ENCODE measurements at places on chromosomes 7 and 10.
A peak's percentile ranks its signal among the peaks of the same experiment; 100 is the strongest.

- H3K27me3 ChIP-seq, result no peaks in the 10 kb centered on the region
- no peaks in the 10 kb centered on the region for H3K4me1 ChIP-seq
- no peak overlapping the region for H3K4me3 ChIP-seq
- no peak for DNase-seq
- H3K36me3 ChIP-seq, result no peaks in the 10 kb centered on the region
- H3K27ac ChIP-seq, result no peak overlapping the region
Measured at GRCh38 chr10:52566471-52567246, 205.9 kb downstream of the MBL2 start.

GRCh38 chr7:29412912-29413311 is 150.7 kb upstream of the PRR15 start:
- no peaks in the 10 kb centered on the region for H3K36me3 ChIP-seq
- no peak for DNase-seq
- no peak overlapping the region for H3K27ac ChIP-seq
- H3K4me3 ChIP-seq, result no peak overlapping the region
- H3K4me1 ChIP-seq, result no peaks in the 10 kb centered on the region

- no peaks in the 10 kb centered on the region for H3K27me3 ChIP-seq
- DNase-seq, result no peak
- no peaks in the 10 kb centered on the region for H3K4me1 ChIP-seq
- H3K4me3 ChIP-seq, result no peak overlapping the region
- peak overlapping the region; percentile 43 for H3K27ac ChIP-seq
- peaks cover 65% of the 10 kb centered on the region for H3K36me3 ChIP-seq
Measured at GRCh38 chr10:17712717-17713471, 39.1 kb upstream of the TMEM236 start.

- no peaks in the 10 kb centered on the region for H3K27me3 ChIP-seq
- H3K36me3 ChIP-seq, result no peaks in the 10 kb centered on the region
- no peak overlapping the region for H3K27ac ChIP-seq
- H3K4me1 ChIP-seq, result peaks cover 19% of the 10 kb centered on the region
- DNase-seq, result no peak
- H3K4me3 ChIP-seq, result no peak overlapping the region
Measured at GRCh38 chr10:25064401-25064800, 48.0 kb downstream of the THNSL1 start.

DNA sequence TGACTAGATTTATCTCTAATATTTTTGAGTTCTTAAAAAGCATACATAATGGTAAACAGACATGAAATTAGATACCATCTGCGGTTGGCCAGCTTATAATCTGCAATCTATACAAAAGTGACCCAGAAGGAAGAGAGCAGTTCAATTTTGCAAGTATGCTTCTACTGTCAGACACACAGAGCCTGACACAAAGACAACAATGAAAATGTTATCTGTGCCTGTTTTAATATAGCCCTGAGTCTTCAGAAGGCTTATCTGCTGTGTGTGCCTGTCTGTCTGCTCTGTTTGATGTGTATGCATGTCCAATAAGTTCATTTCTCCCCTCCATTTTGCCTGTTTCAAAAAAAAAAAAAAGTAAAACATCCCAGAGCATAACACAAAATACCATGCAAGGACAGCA is 73.3 kb upstream of the FHIP2A start:
- peaks cover 3% of the 10 kb centered on the region for H3K4me1 ChIP-seq
- no peak overlapping the region for H3K27ac ChIP-seq
- H3K4me3 ChIP-seq, result no peak overlapping the region
- H3K36me3 ChIP-seq, result no peaks in the 10 kb centered on the region
- H3K27me3 ChIP-seq, result peaks cover 16% of the 10 kb centered on the region

GRCh38 chr10:103991393-103992128 is 24.6 kb downstream of the SLK start:
- H3K27ac ChIP-seq, result no peak overlapping the region
- DNase-seq, result no peak
- H3K36me3 ChIP-seq, result peaks cover 14% of the 10 kb centered on the region
- H3K4me3 ChIP-seq, result no peak overlapping the region

DNA sequence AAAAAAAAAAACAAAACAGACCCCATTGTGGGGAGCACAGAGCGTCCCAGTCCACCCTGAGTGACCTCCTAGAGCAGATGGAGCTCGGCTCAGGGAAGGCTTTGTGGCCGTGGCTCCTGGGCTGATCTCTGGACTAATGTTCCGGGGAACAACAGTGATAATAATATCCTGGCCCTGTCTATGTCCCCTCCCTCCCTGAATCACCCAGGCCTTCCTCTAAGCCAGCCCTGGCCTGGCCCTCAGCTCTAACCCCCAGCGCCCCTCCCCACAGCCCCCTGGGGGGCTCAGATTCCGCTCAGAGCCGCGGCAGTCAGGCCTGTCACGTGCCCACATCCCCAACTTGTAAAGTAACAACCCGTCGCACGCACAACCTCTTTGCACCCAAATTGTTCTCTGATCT is 48.3 kb downstream of the MICALL2 start:
- no peak overlapping the region for H3K27ac ChIP-seq
- peaks cover 7% of the 10 kb centered on the region for H3K4me1 ChIP-seq
- no peak overlapping the region for H3K4me3 ChIP-seq
- no peaks in the 10 kb centered on the region for H3K36me3 ChIP-seq
- peaks cover 12% of the 10 kb centered on the region for H3K27me3 ChIP-seq

DNA sequence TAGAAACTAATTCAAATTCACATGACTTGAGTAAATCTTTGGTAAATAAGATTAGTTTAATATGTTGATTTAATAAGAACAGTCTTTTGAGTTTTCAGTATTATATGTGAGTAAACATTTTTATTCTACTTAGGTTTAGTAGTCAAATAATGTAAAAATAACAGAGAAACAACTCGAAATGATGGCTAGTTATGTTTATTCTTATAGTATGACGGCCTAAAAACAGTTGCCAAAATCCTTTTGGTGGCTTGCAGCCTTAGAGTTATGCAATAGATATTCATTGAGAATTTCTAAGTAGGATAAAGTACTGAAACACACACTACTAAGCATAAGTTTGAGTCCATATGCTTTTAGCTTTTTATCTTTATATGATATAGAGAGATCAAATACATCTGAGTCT is 184.8 kb downstream of the GNAI1 start:
- no peaks in the 10 kb centered on the region for H3K36me3 ChIP-seq
- peaks cover 2% of the 10 kb centered on the region for H3K27me3 ChIP-seq
- no peaks in the 10 kb centered on the region for H3K4me1 ChIP-seq

- no peak for DNase-seq
- peak overlapping the region; percentile 5 for H3K27ac ChIP-seq
- no peaks in the 10 kb centered on the region for H3K36me3 ChIP-seq
- peaks cover 10% of the 10 kb centered on the region for H3K27me3 ChIP-seq
Measured at GRCh38 chr10:104387130-104387888, 33.7 kb downstream of the CFAP58 start.

- no peak overlapping the region for H3K4me3 ChIP-seq
- H3K4me1 ChIP-seq, result peaks cover 13% of the 10 kb centered on the region
Measured at GRCh38 chr7:16940776-16941175, 59.0 kb upstream of the AGR3 start.

DNA sequence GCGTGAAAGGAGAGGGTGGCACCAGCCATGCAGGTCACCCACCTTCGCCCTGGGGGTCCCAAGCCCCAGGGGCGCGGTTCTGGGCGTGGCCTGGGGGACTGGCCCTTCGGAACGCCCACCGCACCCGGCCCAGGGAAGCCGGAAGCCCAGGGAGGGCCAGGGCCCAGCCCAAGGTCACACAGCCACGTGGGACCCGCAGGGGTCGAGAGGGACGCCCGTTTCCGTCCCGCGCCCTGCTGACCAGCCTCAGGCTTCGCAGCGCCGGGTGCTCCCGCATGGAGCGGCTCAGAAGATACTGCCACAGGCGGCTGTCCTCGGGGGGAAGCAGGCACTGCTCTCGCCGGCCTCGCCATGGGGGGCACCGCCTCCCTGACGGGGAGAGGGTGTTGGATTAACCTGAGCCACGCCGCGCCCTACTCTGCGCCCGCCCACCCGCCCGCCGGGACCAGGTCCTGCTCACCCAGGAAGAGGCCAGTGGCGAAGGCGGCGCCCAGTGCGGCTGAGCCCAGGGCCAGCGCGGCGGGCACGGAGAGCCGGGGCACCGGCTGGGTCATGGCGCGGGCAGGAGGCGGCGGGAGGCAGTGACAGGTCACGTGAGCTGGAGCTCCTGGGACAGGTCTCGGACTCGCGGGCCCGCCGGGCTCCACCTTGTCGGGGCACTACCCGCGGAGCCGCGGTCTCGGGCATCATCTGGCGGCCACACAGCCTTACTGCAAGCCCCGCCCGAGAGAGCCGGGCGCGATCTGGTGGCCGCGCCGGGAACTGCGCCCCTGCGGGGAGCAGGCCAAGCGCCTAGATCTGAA is at the start of gene COMTD1:
TSS of gene COMTD1 (minus strand) at position 583 of the 803 bp plus-strand sequence. CDS start at position 554, 29 bp downstream.
- peak within 1 kb of the TSS; percentile 91 for H3K4me3 ChIP-seq
- no peaks in the 10 kb centered on the region for H3K27me3 ChIP-seq

DNA sequence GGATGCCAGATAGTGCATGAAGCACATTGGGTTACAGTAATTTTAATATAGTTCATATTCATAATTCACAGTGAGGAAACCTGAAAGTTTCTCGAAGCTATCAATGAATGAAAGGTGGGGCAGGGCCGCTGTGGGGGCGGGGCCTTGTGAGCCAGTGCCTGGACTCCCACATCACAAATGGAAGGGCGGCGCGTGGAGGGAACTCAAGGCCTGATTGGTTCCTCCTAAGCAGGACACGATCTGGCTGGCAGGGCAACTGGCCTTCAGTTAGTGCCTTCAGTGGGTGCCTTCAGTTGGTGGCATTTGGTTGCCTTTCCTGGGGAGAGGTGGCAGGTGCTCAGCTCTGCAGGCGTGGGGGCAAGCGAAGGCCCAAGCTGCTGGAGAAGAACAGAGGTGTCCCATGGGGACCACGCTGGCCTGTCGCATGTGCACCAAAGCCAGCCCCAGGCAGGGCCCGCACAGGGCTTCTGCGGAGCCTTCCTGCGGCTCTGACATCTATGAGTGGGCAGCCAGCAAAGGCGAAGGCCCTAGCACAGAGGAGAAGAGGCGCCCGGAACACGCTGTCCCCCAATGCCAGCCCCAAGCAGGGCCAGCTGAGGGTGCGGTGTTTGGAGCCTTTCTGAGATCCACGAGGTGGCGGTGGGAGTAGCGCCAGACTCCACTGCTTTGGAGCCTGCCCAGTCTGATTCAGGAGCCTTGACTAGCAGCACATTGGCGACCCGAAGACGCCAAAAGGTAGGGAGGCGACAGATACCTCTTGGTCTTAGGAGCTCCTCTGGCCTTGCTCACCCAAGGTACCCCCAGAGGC is 118.0 kb upstream of the PDSS1 start:
- peaks cover 10% of the 10 kb centered on the region for H3K4me1 ChIP-seq
- no peak for DNase-seq
- no peak overlapping the region for H3K4me3 ChIP-seq
- peak overlapping the region; percentile 15 for H3K27ac ChIP-seq
- H3K27me3 ChIP-seq, result no peaks in the 10 kb centered on the region

- H3K4me1 ChIP-seq, result no peaks in the 10 kb centered on the region
- H3K36me3 ChIP-seq, result no peaks in the 10 kb centered on the region
- H3K4me3 ChIP-seq, result no peak overlapping the region
Measured at GRCh38 chr10:86099542-86100334, 266.9 kb downstream of the GRID1 start.

- H3K36me3 ChIP-seq, result no peaks in the 10 kb centered on the region
- H3K27ac ChIP-seq, result no peak overlapping the region
- no peak overlapping the region for H3K4me3 ChIP-seq
- DNase-seq, result no peak
- no peaks in the 10 kb centered on the region for H3K27me3 ChIP-seq
- H3K4me1 ChIP-seq, result no peaks in the 10 kb centered on the region
Measured at GRCh38 chr10:66910671-66911070, 15.2 kb upstream of the LRRTM3 start.

- peaks cover 43% of the 10 kb centered on the region for H3K4me1 ChIP-seq
- no peaks in the 10 kb centered on the region for H3K27me3 ChIP-seq
- H3K4me3 ChIP-seq, result no peak overlapping the region
Measured at GRCh38 chr7:99478464-99479440, 6.1 kb downstream of the ZNF789 start.

- peaks cover 2% of the 10 kb centered on the region for H3K36me3 ChIP-seq
- H3K27ac ChIP-seq, result no peak overlapping the region
- DNase-seq, result no peak
- no peak overlapping the region for H3K4me3 ChIP-seq
Measured at GRCh38 chr10:46558122-46558391, 1.6 kb upstream of the GPRIN2 start.

- no peaks in the 10 kb centered on the region for H3K4me1 ChIP-seq
- H3K27me3 ChIP-seq, result peaks cover 4% of the 10 kb centered on the region
- no peaks in the 10 kb centered on the region for H3K36me3 ChIP-seq
- no peak overlapping the region for H3K27ac ChIP-seq
Measured at GRCh38 chr7:12549106-12549505, 21.4 kb upstream of the SCIN start.

- H3K4me3 ChIP-seq, result no peak overlapping the region
- DNase-seq, result no peak
- no peaks in the 10 kb centered on the region for H3K4me1 ChIP-seq
- H3K27me3 ChIP-seq, result peaks cover 1% of the 10 kb centered on the region
- no peak overlapping the region for H3K27ac ChIP-seq
- H3K36me3 ChIP-seq, result no peaks in the 10 kb centered on the region
Measured at GRCh38 chr7:92598310-92598981, 8.3 kb upstream of the FAM133B start.

GRCh38 chr10:61847640-61848039 is 53.9 kb upstream of the ARID5B start:
- DNase-seq, result no peak
- H3K4me1 ChIP-seq, result no peaks in the 10 kb centered on the region
- no peaks in the 10 kb centered on the region for H3K27me3 ChIP-seq
- no peak overlapping the region for H3K27ac ChIP-seq

DNA sequence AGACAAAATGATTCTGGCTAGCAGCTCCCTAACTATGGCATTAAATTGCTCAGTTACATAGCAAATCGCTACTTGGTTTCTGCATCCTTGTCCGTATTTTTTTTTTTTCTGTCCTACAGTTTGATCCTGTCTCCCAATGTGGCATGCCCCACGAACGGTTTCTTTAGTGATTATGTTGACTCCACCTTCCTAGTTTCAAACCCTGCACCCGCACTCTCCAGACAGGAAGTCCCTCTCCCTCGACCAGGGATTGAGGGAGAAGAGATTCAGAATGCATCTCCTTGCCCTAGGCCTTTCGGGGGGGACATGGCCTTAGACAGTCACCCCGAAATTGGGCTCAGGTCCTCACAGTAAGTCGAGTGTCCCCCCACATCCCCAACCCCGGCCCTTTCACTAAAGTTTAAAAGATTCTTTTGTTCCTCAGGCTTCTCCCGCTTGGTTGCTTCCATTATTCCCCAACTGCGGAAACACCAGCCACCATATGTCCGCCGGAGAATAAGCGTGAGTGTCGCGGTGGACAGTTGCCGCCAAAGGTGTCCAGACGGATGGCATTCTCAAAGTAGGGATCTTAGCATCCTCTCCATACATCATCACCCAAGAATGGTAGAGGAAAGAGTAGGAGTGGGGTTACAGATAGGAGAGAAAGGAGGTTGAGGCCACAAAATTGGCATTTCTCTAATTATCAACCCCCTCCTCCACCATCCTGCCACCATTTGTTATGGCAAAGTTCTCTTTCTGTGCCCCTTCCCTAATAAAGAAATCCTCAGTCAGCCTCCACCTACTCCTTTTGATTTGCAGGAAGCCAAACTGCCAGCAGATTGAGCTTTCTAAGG is 7.3 kb downstream of the EVX1 start:
- H3K27me3 ChIP-seq, result peaks cover 91% of the 10 kb centered on the region
- no peak for DNase-seq
- no peak overlapping the region for H3K27ac ChIP-seq
- H3K4me1 ChIP-seq, result peaks cover 23% of the 10 kb centered on the region
